ENCODE measurements at places on chromosomes 3 and 15.

- DNase-seq, result no peak
Measured at GRCh38 chr15:99348412-99348811, 97.1 kb downstream of the LRRC28 start.

- no peak for DNase-seq
Measured at GRCh38 chr3:25455441-25456132, 27.5 kb downstream of the RARB start.

- DNase-seq, result no peak
Measured at GRCh38 chr3:71305231-71306206, 278.0 kb downstream of the FOXP1 start.

DNA sequence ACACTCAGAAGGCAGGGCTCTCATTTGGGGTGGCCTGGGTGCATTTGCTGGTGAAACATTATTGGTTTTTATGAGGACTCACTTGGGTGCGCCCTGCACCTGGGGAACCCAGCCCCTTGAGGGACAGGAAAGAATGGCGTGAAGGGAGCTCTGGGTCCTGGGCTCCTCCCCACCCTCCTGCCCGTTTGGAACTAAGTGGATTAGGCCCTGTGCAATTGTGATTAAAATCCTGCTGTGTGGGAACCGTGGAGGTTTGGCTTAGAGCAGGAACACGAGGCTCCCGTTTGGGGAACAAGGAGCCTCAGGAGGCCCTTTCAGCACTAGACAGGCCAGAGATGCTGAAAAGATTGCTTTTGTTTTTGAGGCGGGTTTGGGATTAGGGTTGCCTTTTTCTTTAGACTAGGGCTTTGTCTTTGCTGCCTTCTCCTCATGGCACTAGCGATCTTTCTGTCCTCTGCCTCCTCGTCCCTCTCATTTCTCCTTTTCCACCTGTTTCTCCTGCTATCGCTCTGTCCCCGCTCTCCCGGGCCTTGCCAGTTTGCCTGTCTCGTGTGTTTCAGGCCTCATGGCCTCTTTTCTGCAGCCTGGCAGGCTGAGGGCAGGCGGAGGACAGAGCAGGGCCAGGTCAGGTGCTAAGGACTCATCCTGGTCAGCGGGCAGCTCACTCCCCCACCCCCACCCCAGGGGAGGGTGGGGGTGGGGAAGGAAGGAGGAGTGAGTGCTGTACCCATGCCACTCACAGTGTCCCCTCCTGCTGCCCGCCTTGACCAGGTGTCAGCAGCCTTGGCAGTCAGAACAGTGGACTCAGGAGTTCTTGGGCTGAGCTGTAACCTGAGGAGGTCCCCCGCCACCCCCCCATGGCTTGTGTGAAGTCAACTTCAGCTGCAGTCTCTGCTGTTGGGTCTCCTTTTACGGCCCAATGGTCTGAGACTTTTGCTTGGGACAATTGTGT lies 8.6 kb downstream of the MAPKAPK3 start:
- DNase-seq, result no peak

Data from cortex of kidney (tissue), 1 donor.